ENCODE measurements at places on chromosomes 3 and 15.

DNA sequence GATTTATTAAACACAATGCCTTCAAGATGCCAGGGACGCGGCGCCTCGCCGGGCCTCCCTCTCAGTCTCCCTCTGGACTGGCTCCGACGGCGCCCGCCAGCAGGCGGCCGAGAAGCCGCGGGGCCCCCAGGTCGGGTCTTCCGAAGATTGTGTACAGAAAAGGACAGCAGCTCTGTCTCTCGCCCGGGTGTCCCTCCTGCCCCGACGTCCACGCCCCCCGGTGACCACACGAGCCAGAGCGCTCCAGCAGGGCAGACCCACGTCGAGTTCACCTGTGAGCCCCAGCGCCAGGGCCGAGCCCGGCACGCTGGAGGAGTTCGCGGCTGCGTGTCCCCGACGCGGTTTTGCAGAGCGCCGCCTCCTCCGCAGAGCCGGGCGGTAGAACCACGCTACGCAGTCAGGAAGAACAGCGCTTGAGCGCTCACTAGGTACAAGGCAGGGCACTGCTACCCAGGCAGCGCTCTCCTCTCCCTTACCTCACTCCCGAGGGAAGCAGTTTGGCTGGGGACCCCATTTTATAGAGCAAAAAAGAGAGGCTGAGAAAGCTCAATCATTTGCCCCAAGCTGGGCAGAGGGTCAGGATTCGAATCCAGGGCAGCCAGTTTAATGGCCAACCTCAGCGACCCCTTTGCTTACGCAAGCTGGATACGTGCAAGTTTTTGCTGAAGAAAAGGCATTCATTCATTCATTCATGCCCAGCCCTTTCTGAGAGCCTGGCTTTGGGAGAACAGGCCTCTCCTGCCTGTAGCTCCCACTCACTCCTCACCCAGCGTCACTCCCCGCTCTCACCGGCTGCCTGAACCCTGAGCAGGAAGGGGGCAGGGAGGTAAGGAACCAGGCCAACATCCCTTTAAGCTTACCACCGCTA is 3.0 kb upstream of the TLE3 start:
- DNase-seq, result no peak

DNA sequence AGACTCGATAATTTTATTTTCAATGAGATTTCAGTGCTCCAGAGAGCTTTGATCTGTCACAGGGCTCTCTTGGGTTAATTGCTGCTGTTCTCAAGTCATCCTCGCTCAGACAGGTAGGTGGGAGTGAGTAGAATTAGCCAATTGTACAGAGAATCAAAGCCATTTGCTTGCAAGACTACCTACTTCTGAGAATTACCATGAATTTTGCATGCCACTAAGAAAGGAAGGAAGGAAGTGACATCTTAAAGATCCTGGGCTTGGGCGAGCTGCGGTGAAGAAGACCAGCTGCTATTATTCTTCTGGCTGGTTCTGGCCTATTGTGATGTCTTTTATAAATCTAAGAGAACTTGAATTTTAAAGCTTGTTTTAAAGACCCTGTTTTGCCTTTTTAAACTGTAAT is 154.1 kb upstream of the LPP start:
- no peak for DNase-seq

- DNase-seq, result no peak
Measured at GRCh38 chr3:162132981-162133380, 636.4 kb downstream of the OTOL1 start.

- no peak for DNase-seq
Measured at GRCh38 chr3:145767909-145768308, 393.1 kb downstream of the PLOD2 start.

- no peak for DNase-seq
Measured at GRCh38 chr3:115169808-115170207, 22.7 kb upstream of the ZBTB20 start.

DNA sequence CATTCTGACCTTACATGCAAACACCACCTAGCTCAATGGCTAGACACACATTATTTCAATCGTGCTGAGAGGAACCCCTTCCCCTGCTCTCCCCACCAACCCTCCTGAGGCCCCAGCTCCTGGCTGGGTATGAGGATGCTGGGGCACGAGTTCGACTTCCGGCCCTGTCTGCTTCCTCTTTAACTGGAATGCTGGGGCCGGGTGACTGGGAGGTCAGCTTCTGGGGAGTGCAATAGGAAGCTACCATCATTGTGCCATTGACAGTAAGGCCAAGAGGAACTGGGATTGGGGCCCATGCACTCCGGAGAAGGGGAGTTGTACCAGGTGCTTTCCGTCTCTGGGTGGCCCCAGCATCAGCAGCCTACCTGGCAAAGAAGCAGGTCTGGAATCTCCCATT is 15.6 kb upstream of the TLE3 start:
- no peak for DNase-seq

DNA sequence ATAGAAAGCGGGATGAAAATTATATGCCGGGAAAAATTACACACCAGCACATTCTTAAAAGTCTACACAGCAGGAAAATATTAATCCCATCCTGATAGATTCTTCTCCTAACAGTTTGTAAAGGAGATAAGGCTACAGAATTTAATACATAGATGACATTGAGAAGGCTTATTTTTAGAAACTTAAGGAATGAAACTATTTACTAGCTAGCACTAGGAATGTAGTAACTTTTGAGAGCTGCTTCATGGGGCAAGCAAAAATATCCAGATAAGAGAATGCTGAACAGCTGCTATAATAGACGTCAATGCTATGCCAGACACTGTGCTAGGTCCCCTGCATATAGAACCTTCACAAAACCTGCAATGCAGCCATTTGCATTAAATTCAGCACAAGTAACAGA is 912.7 kb upstream of the NR2F2 start:
- no peak for DNase-seq

GRCh38 chr3:39344746-39345344 is 15.3 kb downstream of the CCR8 start:
- no peak for DNase-seq

DNA sequence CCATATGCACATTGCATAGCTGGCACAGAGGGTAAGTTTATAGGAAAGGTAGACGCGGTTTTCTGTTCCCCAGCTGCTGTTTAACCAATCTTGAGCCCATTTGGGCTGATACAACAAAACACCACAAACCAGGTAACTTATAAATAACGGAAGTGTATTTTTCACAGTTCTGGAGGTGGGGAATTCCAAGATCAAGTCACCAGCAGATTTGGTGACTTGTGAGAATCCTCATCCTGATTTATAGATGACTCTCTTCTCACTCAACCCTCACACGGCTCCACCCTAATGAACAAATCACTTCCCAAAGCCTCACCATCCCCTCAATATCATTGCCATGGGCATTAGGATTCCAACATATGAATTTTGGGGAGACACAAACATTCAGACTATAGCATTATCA is 694.4 kb upstream of the NR2F2 start:
- no peak for DNase-seq

DNA sequence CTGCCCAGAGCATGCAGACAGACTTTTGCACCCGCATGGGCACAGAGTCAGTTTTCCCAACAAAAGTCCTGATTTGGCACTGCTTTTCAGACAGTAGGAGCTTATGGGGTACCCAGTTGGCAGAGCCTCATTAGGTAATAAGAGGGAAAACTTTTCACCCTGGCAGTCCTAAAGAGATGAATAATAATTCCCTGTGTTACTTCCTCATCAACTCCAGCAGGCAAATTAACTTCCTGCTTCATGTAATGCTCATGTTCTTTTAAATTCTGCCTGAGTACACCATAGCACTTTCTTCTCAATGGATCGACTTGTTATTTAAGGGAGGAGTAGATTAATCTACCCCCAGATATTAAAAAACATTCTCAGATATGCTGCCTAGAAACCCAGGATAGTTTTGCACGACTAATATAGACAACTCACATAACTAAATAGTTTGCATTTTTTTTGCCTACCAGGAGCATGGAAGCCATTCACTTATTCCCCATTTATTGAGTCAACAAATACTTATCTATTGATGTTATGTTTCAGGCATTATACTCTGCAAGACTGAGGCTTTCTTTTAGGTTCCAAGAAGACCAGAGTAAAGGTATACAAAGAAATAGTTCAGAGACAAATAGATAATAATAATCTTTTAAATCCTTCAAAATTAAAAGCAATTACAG is 214.5 kb downstream of the KCNMB2 start:
- DNase-seq, result no peak

GRCh38 chr15:94387442-94387841 is 156.1 kb downstream of the MCTP2 start:
- no peak for DNase-seq

GRCh38 chr3:102484363-102484762 is 49.5 kb downstream of the ZPLD1 start:
- no peak for DNase-seq

GRCh38 chr3:124277144-124277890 is 285.4 kb upstream of the ROPN1 start:
- DNase-seq, result no peak

GRCh38 chr3:101722394-101723173 is 1.8 kb upstream of the CEP97 start:
- no peak for DNase-seq

GRCh38 chr3:174907628-174908407 is 48.7 kb downstream of the NAALADL2 start:
- no peak for DNase-seq

DNA sequence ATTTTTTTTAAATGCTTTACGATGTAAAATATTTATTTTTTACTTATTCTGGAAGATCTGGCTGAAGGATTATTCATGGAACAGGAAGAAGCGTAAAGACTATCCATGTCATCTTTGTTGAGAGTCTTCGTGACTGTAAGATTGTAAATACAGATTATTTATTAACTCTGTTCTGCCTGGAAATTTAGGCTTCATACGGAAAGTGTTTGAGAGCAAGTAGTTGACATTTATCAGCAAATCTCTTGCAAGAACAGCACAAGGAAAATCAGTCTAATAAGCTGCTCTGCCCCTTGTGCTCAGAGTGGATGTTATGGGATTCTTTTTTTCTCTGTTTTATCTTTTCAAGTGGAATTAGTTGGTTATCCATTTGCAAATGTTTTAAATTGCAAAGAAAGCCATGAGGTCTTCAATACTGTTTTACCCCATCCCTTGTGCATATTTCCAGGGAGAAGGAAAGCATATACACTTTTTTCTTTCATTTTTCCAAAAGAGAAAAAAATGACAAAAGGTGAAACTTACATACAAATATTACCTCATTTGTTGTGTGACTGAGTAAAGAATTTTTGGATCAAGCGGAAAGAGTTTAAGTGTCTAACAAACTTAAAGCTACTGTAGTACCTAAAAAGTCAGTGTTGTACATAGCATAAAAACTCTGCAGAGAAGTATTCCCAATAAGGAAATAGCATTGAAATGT is 15.6 kb downstream of the THBS1 start:
- DNase-seq, result no peak

DNA sequence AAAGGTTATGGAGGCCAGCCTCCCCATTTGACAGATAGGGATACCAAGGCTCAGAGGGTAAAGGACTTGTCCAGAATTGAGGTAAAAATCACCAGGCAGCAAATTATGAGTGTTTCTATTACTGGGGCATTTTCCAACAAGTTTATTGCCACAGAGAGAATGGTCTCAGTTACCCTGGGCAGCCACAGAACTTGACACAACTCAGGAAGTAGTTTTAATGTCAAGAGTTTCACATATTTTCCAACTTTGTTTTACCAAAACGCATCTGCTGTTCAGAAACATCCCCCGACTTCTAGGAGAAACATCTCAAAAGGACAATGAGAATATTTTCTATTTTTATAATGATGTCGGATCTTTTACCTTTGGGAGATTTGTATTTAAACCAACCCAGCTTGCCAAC is 107.5 kb upstream of the MRPS22 start:
- no peak for DNase-seq

DNA sequence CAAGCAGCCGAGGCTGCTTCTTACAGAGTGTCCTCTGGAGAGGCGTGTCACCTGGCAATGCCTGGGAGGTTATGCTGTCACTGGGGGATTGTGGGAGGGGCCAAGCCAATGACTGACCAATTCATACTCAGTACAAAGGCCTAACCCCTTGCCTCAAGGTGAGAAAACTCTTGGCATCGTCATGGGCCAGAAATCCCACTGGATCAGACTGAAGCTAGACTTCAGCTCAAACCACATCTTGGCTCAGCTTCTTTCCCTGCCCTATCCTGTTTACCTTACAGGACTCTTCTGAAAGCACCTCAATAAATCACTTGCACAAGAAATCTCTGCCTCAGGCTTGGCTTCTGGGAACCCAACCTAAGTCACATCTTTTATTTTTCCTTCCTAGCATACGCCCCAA is 9.5 kb downstream of the ANAPC13 start:
- no peak for DNase-seq

DNA sequence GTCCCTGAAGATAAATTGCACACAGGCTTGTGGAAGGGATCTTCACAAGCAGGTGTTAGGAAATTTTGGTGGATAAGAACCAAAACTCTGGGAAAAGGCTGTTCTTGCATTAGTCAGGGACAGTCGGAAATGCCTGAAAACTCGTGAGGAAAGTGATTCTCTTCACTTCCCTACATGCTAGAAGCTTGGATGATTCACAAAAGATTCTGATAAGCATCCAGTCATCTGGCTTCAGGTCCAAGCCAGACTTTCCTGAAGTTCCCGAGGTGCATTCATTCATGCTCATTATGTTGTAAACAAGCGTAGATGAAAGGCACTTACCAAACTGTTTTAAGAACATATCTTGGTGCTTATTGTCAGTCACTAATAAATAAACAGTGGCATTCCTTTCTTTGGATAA is 1028.7 kb downstream of the NTRK3 start:
- DNase-seq, result no peak

DNA sequence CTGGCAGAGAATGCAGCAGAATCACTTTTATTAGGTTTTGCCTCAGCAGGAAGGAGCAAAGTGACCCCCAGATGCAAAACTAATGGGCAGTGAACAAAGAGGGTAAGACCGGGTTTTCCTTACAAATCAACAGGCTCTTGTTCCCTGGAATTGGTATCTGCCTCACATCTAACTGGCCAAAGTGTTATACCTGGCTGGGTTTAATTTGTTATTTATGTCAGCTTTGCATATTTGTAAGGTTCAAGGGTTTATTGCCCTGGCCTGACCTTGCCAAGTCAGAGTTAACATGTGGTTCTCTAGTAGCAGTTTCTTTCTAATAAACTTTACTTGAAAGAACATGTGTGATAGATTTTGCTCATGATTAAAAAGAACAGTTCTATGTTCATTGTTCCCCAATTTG is 431.7 kb upstream of the NR2F2 start:
- DNase-seq, result no peak

DNA sequence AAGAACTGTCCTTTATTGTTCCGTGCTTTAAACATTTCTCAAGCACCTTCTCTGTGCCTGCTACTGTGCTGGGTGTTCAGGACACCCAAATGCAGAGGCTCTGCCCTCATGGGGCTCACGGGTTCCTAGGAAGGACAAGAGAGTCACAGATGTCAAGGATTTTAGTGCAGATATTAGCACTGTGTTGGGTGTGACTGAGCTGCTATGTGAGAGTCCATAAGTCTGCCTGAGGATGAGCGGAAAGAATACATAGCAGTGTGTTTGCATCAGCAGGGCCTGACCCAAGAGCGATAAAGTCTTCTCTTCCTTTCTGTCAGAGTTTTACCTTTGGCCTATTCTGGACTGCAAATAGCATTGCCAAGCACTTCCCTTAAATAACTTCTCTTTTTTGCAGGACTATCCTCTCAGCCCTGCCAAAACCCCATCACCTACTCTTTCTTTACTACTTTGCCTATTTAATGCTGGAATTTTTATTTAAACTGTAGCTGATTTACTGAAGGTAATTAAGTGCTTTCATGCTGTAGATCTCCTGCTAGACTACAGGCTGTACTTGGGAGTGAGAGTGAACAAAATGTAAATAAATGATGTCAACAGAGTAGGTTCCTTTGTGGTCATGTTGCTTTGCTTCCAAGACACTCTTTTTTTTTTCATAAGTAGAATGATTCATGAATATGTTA is 459.4 kb upstream of the TPRG1 start:
- DNase-seq, result no peak
